Osteocyte (in vitro differentiated cells): ENCODE measurements at places on chromosomes 16 and 17. TPM values are rescaled to one million over a fixed set of nuclear protein-coding genes. Genes with fewer than 3 reads are reported as not detected.

The TP53TG3F gene
- not detected in 2 replicates for total RNA-seq

The CHMP6 gene
- total RNA-seq = 31.1 and 35.9 TPM in 2 replicates

The NCBP3 gene
- total RNA-seq = 44.4 and 45.8 TPM in 2 replicates

DNA sequence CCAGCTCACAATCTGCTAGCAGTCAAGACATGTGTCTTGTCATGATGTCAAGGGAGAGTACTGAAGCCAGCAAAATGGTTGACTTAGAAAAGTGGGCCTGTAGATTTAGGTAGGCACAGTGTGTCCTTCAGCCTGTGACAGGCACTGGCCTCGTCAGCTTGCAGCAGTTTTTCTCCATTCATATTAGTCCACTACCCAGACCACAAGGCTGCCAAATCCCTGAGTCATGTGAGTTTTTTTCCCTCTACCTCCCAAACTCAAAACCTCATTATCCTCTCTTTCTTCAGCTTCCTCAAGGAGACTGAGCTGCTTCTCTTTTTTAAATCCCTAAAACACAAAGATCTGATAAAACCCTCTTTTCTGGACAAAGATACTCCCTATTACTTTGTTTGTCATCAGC, 102.6 kb upstream of the HS3ST3A1 start:
- H3K36me3 ChIP-seq = no peaks in the 10 kb centered on the region
- peaks cover 30% of the 10 kb centered on the region for H3K27me3 ChIP-seq
- no peak overlapping the region for H3K27ac ChIP-seq
- no peak overlapping the region for H3K4me3 ChIP-seq
- no peaks in the 10 kb centered on the region for H3K4me1 ChIP-seq
- DNase-seq = no peak

GRCh38 chr17:67525239-67526135, 148.4 kb downstream of the PITPNC1 start:
- no peaks in the 10 kb centered on the region for H3K27me3 ChIP-seq
- H3K4me3 ChIP-seq = no peak overlapping the region

- H3K4me3 ChIP-seq = no peak overlapping the region
- DNase-seq = no peak
Observed at GRCh38 chr17:79338604-79339003, 264.0 kb downstream of the ENGASE start.

DNA sequence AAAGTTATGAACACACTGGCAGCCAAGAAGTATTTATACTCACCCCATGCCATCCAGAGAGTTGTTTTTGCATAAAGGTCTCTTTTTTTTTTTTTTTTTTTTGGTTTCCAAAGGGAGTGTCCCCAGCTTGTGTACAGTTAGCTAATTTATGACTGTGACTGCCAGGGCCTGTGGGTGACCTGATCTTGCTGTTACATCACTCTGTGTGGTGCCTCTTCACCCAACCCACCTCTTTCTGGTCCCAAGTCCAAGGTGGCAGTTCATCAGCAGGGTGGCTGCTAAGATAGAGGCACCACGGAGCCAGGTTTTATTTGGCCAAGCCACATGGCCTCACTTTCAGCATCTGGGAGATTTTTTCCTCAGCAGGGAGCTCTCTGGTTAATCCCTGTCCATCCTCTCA, at the start of gene NOS2:
Gene NOS2, minus strand, starts transcription at position 8 of the 400 bp plus-strand sequence. CDS start 1,720 bp downstream, outside the sequence.
- peaks cover 3% of the 10 kb centered on the region for H3K4me1 ChIP-seq
- H3K27ac ChIP-seq = no peak within 1 kb of the TSS
- H3K36me3 ChIP-seq = no peaks in the 10 kb centered on the region
- no peak for DNase-seq
- H3K27me3 ChIP-seq = peaks cover 50% of the 10 kb centered on the region

DNA sequence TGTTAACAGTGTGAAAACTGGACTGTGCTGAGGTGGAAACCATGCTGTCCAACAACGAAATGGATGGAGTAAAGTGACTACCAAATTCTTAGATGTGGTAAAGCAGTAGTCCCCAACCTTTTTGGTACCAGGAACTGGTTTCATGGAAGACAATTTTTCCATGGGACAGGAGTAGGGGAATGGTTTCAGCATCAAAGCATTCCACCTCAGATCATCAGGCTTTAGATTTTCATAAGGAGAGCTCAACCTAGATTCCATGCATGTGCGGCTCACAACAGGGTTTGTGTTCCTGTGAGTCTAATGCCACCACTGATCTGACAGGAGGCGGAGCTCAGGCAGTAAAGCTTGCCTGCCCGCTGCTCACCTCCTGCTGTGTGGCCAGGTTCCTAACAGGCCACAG, 11.5 kb downstream of the SLX4 start:
- no peak for DNase-seq
- H3K4me3 ChIP-seq = no peak overlapping the region
- no peaks in the 10 kb centered on the region for H3K4me1 ChIP-seq
- H3K27me3 ChIP-seq = no peaks in the 10 kb centered on the region

GRCh38 chr16:79317521-79317920, 283.0 kb downstream of the MAF start:
- no peak for DNase-seq
- H3K4me3 ChIP-seq = no peak overlapping the region
- H3K4me1 ChIP-seq = no peaks in the 10 kb centered on the region
- peaks cover 24% of the 10 kb centered on the region for H3K27me3 ChIP-seq

DNA sequence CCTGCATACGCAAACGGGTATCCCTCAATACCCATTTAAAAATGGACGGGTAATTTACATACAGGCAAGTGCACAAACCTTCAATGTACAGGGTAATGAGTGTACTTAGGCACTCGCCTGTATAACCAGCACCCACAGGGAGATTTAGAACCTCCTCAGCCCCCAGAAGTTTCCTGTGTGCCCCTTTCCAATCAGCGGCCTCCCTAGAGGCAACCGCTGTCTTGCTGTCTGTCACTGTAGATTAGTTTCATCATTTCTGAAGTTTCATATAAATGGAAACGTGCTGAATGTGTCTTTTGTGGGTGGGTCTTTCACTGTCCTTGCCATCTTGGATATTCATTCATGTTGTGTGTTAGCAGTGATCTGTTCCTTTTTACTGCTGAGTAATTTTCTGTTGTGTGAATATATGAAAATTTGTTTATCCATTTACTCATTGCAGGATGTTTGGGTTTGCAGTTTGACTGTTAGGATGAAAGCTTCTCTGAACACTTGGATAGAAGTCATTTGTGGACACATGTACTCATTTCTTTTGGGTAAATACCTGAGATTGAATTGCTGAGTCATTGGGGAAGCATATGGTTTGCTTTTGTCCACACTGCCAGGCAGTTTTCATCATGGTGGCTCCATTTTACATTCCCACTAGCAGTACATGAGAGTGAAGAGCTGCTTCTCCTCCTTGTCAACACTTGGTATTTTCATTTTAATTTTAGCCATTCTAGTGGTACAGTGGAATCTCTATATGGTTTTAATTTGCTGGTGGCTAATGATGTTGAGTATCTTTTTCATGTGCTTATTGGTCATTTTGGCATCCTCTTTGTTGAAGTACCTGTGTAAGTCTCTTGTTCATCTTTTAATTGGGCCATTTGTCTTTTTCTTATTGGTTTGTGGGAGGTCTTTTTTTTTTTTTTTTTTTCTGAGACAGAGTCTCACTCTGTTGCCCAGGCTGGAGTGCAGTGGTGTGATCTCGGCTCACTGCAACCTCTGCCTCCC, 2.1 kb upstream of the ADCY7 start:
- DNase-seq = no peak
- no peaks in the 10 kb centered on the region for H3K27me3 ChIP-seq
- H3K4me1 ChIP-seq = peaks cover 33% of the 10 kb centered on the region
- no peak overlapping the region for H3K4me3 ChIP-seq
- no peaks in the 10 kb centered on the region for H3K36me3 ChIP-seq

GRCh38 chr16:4309833-4310266, 6.0 kb upstream of the GLIS2 start:
- peak; percentile 95 for DNase-seq
- no peak overlapping the region for H3K4me3 ChIP-seq
- H3K27ac ChIP-seq = peak overlapping the region; percentile 79
- no peaks in the 10 kb centered on the region for H3K36me3 ChIP-seq
- peaks cover 39% of the 10 kb centered on the region for H3K4me1 ChIP-seq
